Kidney (tissue), 22 donors: ENCODE measurements at places on chromosomes 5 and 9. TPM values are rescaled to one million over a fixed set of nuclear protein-coding genes. Genes with fewer than 3 reads are reported as not detected.

DNA sequence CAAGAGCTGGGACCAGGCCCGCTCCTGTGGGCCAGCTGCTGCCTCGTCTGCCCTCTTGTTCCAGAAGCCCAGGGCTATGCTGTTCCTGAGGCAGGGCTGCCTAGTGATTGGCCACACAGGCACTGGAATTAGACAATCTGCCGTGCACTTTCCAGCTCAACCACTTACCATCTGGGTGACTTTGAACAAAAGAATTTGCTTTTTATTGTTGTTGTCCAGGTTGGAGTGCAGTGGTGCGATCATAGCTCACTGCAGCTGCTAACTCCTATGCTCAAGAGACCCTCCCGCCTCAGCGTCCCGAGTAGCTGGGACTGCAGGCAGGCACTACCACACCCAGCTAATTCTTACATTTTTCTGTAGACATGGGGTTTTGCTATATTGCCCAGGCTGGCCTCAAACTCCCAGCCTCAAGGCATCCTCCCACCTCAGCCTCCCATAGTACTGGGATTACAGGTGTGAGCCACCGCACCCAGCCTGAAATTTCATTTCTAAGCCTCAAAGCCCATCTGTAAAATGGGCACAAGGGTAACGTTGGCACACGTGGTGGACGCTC lies 1.2 kb upstream of the NEK6 start:
- DNase-seq: peak; percentile 77

DNA sequence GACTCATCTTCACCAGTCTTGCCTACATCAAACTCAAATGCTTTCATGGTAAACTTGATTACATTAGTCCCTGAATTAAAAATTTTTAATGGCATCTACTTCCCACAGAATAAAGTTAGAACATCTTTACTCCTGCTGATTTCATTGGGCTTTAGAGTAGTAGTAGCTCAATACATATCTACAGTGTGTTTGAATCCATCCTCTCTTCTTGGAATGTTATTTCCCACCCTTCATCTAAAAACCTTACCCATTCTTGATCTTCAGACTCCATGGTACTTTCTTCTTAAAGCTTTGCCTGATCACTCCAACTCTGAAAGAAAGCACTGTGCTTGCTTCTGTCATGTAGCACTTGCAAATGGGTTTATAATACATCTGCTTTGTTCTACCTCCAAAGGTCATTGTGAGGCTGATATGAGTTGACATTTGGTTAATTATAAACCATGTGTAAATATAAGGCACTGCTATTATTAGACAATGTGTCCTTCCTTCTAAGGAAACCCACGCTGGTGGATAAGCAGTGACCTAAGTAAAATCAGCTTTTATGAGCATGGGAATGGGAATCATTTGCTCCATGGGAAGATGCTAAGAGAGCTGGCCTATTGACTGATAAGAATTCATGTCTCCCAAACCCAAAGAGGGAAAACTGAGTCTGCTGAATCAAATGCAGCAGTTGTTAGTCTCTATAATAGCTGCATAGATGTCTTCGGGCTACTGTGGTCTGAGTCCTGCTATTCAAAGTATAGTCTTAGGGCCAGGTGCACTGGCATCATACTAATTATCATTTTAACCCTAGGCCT lies 7.5 kb upstream of the PRLR start:
- no peak for DNase-seq

The GALNT12 gene
- 10.8 TPM for total RNA-seq

The PCDHGA9 gene
- 7.6 TPM for total RNA-seq

DNA sequence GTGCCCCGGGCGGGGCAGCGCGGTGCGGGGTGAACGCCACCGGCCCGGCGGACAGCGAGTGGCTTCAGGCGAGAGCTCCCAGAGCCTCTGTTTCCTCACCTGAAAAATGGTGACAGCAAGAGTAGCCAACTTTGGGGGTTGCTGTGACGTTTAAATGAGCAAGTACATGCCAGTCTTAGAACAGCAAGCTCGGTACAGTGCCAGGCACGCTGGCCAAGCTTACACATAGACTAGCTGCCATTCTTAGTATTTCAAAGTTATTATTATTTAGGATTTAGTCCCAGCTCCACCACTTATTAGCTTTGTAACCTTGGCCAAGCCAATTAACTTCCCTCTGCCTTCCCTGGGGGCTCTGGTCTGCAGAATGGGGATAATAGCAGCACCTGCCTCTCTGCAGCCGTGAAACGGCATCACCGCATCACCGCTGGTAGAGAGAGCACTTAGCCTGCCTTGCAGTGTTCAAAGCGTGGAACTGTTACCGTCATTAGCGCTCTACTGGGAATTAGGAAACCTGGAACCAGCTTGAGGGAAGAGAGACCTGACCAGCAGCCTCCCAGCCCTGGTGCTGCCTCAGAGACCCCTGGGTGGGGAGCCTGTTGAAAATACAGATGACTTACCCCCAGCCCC lies at the start of gene C9orf50:
Gene C9orf50 (minus strand): TSS at position 433 of the 627 bp plus-strand sequence. CDS start 527 bp downstream, outside the sequence.
- no peak for DNase-seq

DNA sequence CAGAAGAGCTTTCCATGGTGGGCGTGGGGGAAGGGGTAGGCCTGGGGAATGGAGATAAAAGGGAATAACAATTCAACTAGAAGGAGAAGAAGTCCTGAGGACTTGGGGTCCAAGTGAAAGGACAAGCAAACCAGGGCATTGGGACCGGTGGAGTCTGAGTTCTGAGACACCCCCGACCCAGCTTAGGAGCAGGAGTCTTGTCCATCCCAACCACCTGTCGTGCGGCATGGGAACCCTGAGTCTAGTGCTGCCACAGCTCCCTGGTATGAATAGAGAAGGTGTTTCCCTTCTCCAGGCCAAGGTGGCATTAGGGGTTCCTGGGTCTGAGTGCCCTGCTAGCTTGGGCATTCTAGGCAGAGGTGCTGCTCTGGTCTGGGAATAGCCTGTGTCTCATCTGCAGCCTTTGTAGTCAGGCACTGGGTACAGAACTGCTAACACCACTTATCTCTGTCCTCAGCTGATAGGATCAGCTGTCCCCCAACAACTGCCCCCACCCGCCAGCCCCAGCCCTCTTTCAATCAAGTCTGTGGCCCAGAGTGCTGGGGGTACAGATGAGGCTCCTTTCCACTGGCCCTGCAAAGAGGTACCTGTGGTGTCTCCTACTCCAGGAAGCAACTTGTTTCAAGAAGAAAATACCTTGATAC lies 9.9 kb downstream of the HNRNPAB start:
- DNase-seq: no peak

The GPX8 gene
- 29.7 TPM for total RNA-seq

The ROPN1L gene
- 1.7 TPM for total RNA-seq

DNA sequence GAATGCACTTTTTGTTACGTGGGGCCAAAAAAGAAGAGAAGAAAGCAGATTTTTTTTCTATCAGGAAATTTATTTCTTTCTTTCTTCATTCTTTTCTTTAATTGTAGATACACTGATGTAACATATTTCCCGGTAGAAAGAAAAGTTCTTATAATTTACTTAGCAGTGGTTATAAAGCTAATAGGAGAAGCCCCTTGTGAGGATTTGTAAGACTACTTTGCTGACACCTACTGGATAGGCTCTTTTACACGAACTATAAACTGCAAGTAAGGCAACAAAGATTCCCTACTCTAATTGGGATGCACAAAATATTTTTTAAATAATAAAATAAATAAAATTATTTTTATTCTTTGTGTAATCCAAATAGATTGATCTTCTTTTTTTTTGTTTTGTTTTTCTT lies 284.4 kb downstream of the DNAH5 start:
- no peak for DNase-seq

GRCh38 chr5:158807946-158808345 lies 291.8 kb downstream of the EBF1 start:
- peak; percentile 2 for DNase-seq

The QSOX2 gene
- 10.1 TPM for total RNA-seq

The SLF1 gene
- 4.5 TPM for total RNA-seq

DNA sequence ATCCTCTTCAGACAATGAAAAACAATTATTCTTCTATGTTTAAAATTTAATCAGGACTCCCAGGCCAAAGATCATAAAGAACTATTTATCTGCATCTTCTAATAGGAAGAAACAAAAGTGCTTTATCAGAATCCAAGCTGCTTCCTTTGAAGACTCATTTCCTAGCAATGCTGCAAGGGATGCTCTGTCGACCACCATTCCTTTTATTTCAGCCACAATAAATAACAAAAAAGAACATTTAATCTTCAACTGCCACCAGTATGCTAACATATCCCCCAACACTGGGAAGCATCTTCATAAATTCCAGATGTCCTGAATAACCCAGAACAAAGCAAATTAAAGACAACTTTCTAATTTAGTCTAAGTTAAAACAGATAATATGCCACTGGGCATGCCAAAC lies 68.7 kb downstream of the PKD2L2 start:
- DNase-seq: no peak

GRCh38 chr9:214648-215493 lies at the start of gene DOCK8:
Gene DOCK8 (plus strand): TSS chr9:214865. CDS start chr9:214977, 112 bp downstream.
- DNase-seq: peak; percentile 60

The TEK gene
- 32.6 TPM for total RNA-seq

DNA sequence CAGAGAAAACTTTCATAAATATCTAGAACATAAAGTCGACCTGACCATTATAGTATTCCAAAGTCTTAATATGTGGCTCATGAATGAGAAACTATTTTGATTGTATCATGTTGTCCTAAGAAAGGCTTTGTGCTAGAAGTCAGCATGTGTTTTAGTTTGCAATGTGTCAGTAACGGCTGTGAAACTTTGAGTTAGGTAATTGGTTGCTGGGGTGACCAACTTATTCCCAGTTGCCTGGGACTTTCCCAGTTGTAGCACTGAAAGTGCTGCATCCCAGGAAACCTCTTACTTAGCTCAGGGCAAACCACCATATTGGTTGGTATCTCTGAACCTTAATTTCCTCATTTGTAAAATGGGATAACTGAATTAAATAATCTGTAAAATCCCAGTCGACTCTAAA lies 114.6 kb upstream of the SLC12A2 start:
- no peak for DNase-seq

- no peak for DNase-seq
Observed at GRCh38 chr9:129340427-129341170, 162.5 kb upstream of the IER5L start.

DNA sequence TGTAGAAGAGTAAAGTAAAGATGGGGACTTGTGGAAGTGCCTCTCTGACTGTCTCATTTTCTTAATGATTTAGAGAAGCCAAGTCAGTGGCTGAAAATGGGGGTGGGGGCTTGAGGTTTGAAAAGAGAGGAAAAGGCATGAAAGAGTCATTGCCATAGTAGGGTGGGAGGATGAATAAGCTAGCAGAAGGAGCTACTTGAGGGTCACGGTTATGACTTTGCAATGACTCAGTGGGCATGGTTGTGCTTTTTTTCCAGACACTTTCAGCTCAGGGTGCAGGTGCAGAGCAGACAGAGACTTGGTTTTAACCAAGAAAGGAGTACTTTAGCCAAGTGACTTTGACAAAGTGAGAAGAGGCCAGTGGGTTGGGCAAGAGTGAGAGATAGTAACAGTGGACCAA lies 117.8 kb downstream of the PTTG1 start:
- no peak for DNase-seq

GRCh38 chr5:176747670-176748072 lies 62.7 kb upstream of the UNC5A start:
- DNase-seq: no peak

GRCh38 chr5:133147815-133148567 lies 96.2 kb downstream of the HSPA4 start:
- DNase-seq: no peak

DNA sequence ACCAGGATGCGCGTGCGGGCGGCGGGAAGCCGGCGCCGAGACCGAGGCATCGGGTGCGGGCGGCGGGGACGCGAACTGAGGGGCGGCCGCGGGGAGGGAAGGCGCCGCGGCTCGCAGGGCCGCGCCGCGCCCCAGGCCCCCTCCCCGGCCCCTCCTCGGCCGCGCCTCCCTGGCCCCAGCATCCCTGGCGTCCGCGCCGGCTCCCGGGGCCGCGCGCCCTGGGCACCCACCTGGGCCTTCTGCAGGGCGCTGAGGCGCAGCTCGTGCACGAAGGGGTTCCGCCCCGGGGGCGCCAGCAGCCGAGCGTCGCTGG lies 324 bp downstream of the LPCAT1 start:
- DNase-seq: peak; percentile 53

DNA sequence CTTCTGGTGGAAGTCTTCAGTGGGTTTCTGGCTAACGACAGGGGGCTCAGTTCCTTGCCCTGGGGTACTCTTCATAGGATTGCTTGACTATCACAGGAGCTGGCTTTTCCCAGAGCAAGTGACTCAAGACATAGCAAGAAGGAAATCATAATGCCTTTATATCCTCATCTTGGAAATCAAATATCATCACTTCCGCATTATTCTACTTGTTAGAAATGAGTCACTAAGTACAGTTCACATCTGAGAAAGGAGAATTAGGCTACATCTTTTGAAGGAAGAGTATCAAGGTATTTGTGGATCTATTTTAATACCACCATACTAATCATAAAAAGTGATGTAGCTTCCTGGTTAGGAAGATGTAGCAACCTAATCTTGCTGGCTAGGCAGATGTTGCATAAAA lies 148.2 kb upstream of the RAI14 start:
- no peak for DNase-seq

DNA sequence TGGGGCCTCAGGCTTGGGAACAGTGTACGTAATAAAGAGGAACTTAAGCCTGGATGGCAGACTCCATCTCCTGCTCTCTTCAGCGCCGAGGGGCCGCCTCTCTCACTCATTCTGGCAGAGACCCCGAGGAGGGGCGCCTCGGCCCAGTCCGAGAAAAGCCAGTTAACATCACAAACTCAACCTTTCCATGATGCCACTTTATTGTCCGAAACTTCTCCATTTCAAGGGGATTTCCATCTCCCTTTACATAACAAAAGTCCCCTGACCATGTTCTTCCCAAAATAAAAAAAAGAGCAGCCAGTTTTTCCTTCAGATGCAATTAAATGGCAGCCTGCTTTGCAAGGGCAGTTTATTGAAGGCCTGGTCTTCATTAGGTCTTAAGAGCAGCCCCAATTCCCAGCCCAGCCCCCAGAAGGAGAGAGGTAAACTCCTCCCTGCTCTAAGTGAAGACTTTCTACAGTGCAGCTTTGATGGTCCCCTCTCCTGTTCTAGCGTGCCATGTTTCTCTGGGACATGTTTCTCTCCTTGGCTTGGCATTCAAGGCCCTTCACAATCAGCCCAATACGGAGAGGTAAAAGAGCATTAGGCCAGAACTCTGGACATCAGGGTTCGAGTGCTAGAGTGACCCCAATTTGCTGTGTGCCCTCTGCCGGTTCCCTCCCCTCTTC lies 19.5 kb upstream of the RAB14 start:
- DNase-seq: no peak

- DNase-seq: peak; percentile 69
Observed at GRCh38 chr5:63690546-63690945, 271.7 kb downstream of the HTR1A start.

- DNase-seq: no peak
Observed at GRCh38 chr5:11801061-11801460, 103.2 kb downstream of the CTNND2 start.

The ORM2 gene
- not detected for total RNA-seq

DNA sequence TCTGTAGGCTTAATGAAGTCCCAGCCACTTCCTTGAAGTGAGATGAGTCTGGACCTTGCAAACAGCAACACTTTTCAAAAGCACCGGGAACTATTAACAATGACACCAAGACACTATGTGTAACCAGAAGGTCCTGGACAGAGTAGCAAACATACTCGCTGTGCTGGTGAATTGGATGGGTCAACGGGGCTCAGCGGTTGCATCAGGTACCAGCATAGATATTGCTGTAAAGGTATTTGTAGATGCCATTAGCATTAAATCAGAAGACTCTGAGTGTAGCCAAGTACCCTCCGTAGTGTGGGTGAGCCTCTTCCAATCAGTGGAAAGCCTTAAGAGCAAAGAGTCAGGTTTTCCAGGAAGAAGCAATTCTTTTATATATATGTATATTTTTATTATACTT lies 140.5 kb downstream of the IRX2 start:
- DNase-seq: no peak

GRCh38 chr9:137141976-137142936 lies 3.3 kb downstream of the GRIN1 start:
- no peak for DNase-seq

GRCh38 chr9:70411121-70411929 lies 3.1 kb downstream of the KLF9 start:
- peak; percentile 65 for DNase-seq
